ENCODE measurements at places on chromosomes 16 and 17.

GRCh38 chr16:57601801-57602478, 26.5 kb upstream of the ADGRG1 start:
- peak; percentile 13 for DNase-seq

DNA sequence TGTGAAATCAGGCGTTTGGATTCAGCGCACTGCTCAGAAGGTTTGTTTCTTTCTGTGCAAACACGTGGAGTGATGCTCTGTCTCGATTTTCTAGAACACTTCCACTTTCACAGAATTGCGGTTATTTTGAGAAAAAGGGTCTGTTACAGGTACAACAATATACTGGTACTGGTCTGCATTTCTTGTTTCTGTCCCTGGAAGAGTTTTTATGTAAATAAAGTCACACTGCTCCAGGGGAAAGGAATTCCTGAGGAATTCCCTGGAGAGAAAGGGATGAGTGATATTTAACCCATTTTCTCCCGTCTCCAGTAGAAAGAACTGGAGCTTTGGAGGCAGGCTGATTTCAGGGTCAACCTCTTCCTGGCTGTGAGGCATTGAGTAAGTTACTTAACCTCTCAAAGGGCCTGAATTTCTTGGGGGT, 16.2 kb upstream of the RMI2 start:
- DNase-seq = no peak

GRCh38 chr16:86498671-86499439, 11.5 kb upstream of the FOXF1 start:
- DNase-seq = no peak

DNA sequence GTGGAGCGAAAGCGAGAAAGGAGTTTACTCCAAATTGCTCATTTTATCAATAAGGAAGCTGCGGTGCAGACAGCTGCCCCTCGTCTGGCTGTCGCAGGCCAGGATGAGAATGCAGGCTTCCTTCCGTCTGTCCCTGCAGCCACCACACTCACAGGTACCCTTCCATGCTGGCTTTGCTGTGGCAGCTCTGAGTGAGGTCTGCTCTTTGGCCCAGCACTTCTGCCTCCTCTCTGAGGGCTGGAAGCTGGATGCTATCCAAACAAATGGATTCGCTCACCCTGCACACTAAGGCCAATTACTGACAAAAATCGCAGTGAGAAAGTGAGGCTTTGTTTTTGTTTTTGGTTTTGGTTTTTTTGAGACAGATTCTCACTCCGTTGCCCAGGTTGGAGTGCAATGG, 7.0 kb downstream of the ARMC7 start:
- no peak for DNase-seq

DNA sequence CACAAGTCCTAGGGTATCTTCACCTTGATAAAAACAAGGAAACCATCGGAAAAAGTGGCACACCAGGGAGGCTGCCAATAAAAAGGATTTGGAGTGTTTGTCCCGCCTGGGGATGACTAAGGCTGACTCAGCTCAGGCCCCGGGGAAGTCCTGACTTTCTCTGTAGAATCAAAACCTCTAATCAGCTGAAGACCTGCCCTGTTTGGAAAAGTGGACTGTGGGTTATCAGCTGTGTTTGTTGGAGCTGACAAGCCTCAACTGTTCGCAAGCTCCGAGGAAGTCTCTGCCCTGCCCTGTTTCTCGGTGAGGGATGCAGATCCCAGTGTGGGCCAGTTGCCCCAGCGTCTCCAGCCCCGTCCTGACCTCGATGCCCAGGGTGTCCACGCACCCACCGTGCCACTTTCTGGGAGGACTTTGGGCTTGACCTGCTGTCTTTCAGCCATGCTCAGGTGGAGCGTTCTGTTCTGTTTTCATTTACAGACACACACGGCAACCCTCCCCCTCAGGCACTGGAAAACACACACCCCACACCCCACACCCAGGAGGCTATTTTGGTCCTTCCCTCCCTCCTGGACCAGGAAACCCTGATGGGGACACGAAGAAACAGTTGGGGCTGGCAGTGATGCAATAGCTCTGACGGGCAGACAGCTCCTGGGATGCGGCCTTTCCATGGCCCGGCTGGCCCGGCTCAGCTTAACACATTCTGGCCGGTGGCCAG, 27.6 kb upstream of the PITPNA start:
- DNase-seq = no peak

GRCh38 chr16:77613095-77613494, 109.2 kb upstream of the NUDT7 start:
- DNase-seq = no peak

DNA sequence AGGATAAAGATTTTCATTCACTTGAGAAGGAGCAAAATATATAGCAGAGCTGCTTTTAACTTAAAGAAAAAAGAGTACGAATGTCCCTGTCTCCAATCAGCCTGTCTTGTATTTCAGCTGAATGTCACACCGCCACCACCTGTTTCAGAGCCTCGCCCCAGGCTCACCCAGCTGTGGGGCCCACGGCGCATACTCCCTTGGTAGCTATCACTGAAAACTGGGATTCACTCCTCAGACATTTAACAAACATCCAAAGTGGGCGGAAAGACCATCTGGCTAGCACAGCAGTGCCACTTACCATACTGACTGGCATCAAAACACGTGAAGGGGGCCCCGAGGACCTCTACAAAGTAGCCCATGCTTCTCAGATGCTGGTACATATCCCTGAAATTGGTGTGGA, 25.4 kb upstream of the SLC38A8 start:
- DNase-seq = no peak

GRCh38 chr16:78607465-78607864, 508.0 kb downstream of the WWOX start:
- no peak for DNase-seq

DNA sequence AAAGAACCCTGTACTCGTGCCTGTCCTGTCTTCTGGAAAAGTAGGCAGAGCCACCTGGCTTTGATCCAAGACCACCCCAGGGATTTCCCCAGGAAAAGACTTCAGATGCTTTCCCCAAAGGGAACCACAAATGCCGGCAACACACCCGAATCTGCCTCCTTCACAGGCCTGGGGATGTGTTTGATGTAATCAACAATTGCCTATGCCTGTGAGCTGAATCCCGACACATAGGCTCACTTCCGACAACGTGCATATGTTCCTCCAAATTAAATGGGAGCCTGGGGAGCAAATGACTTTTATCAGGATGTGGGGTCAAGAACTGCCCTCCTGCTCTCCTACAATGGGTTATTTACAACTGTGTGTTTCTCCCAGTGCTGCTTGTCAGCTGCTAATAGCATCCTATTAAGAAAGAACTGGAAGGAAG, 535.2 kb upstream of the CDH11 start:
- DNase-seq = no peak

GRCh38 chr16:12724226-12724625, 79.5 kb downstream of the CPPED1 start:
- DNase-seq = no peak

- peak; percentile 81 for DNase-seq
These were observed at the start of gene NT5C for GRCh38 chr17:75131278-75132017. Gene NT5C, minus strand, starts transcription at chr17:75131742. Its CDS starts 35 bp downstream, at chr17:75131707.

GRCh38 chr17:76452660-76453430, at the start of gene UBE2O:
Gene UBE2O, minus strand, starts transcription at chr17:76453152. Its CDS starts 11 bp downstream, at chr17:76453141.
- DNase-seq = peak; percentile 91

DNA sequence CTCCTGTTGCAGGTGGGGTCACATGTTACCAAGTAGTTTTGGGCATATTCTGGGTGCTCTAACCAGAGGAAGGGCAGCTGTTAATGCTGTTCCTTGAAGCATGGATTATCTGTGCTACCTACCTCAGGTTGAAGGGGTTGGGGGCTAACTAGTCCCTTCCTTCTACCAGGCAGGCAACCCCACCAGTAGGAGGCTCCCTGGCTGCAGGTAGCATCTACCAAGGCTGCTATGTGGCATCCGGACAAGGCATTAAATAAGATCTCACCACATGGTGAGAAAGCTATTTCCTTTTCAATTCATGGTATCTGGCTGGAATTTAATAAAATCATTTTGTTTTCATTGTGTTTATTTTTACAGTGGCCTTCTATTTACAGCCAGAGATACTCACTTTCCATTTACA, 62.5 kb downstream of the CACNG3 start:
- DNase-seq = no peak

- DNase-seq = peak; percentile 80
These were observed 31.0 kb upstream of the ARL4D start for GRCh38 chr17:43367737-43368242.

DNA sequence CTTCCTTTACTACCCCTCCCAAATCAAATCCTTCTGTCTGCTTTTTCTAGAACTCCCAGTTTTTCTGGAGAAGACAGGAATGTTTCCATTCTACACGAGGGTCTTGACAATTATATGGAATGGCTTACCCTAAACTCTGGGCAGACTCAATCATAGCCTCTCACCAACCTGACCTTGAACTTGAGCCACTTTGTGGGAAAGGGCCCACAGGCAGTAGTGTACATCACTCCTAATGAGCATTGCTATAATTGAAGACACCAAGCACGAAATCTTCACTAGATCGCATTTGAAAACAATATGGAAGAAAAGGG, 1.6 kb upstream of the HOXB13 start:
- no peak for DNase-seq

GRCh38 chr17:74141612-74142011, 61.9 kb upstream of the RPL38 start:
- DNase-seq = no peak

DNA sequence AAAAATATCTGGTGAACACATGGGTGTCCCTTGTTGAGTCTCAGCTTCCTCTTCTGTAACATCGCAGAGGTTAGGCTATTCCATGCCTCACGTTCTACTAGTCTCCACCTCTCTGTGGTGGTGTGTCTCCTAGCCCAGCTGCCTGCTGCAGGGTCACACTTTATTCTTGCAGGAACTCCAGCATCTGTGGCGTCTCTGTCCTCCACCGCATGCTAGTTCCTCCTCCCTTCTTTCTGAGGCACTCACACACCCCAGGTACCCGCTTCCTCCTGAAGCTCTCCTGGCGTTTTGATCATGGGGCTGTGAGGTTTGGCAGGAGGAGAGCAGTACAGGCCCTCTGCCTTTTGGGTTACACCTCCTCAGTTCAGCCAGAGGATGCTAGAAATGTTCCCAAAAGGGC, 9.9 kb upstream of the TEX2 start:
- no peak for DNase-seq

GRCh38 chr17:50863221-50863843, 2.8 kb downstream of the TOB1 start:
- DNase-seq = no peak

DNA sequence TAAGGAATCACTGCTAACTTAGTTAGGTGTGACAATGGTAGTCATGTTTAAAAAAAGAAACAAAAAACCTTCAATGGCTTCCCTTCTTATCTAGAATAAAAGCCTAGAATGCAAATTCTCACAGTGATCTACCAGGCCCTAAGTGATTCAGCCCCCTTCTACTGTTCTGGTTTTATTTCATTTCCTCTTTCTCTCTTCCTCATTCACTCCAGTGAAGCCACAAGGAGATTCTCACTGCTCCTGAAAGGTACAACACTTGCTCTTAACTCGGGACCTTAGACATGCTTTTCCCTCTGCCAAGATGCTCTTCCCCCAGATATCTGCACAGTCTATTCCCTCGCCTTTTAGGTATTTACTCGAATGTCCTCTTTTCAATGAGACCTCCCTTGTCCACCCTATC, 3.7 kb downstream of the PIGS start:
- no peak for DNase-seq

- DNase-seq = no peak
These were observed 468.0 kb upstream of the RBFOX1 start for GRCh38 chr16:6864671-6865070.

- DNase-seq = no peak
These were observed 10.1 kb upstream of the SLC25A39 start for GRCh38 chr17:44334727-44335126.

DNA sequence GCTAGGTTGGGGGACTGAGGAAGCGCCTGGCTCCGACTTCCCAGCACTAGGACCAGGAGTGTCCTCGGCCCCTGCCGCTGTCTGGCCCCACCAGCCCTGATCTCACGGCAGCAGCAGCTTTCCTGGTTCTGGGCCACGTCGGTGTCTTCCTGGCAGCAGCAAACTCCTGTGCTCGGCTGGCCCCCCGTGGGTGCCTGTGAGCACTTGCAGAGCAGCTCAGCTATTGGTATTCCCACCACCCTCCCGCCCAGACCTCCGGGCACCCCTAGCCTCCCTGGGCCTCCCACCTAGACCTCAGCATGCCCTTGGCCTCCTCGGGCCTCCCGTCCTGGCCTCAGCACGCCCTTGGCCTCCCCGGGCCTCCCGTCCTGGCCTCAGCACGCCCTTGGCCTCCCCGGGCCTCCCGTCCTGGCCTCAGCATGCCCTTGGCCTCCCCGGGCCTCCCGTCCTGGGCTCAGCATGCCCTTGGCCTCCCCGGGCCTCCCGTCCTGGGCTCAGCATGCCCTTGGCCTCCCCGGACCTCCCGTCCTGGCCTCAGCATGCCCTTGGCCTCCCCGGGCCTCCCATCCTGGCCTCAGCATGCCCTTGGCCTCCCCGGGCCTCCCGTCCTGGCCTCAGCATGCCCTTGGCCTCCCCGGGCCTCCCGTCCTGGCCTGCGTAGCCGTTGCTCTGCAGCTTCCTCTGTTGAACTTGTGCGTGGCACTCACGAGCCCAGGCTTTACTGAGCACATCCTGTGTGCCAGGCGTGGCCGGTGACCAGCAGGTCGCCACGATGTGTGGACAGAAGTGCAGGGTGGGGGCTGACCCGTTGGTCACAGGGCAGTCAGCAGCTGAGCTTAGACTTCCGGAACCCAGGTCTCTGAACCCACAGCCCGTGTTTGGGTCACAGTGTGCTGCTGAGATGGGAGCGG, 51.8 kb upstream of the ACSF3 start:
- no peak for DNase-seq

GRCh38 chr17:43212641-43213490, 1.2 kb downstream of the TMEM106A start:
- peak; percentile 7 for DNase-seq

DNA sequence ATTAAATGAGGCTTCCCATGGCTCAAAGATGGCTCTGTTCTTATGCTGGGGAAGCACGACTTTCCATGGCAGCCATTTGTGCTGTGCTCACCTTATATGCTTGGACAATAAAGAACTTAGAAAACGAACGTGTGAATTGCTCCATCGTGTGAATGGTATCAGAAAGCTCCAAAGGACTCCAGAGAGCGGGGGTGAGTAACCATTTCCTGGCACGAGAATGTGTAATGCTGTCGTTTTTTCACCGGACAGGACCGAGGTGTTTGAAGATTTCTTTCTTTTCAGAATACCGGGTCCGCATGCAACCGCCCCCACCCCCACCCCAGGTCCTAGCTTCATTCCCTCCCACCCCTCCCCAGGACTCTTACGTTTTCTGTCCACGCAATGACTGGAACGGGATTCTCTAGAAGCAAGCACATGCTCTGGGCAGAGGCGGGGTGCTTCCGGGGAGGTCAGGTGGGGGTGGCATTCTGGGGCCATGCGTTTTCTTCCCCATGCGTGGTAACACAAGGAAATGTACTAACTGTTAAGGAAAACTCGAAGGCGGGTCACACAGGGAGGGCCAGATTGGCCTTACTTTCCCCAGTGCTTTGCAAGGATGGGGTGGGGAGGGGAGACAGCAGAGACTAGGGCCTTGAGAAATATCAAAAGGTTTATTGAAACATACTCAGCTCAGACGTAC, 26.2 kb downstream of the GPRC5B start:
- no peak for DNase-seq

DNA sequence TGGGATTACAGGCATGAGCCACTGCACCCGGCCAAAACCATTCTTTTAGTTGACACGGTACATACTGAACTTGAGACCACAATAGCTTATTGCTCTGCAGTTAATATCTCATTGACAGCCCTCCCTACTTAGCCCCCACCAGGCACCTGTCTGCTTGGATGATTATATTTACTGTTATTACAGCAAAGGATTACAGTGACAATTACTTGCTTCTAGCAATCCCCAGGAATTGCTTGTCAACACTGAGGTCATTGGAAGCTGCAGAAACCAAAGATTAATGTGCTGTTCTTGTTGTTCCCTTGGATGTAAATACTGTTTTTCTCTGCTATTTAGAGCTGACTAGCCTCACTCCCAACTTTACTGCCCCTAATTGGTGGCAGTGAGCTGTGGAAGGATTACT, 211.2 kb downstream of the LGALS9B start:
- DNase-seq = no peak
